SK-N-SH (cell line): ENCODE measurements at places on chromosomes 13 and 19. TPM values are rescaled to one million over a fixed set of nuclear protein-coding genes. Genes with fewer than 3 reads are reported as not detected.

The CD209 gene
- polyA plus RNA-seq = not detected in 2 replicates

The ARID3A gene
- polyA plus RNA-seq = 4.4 and 8.6 TPM in 2 replicates

DNA sequence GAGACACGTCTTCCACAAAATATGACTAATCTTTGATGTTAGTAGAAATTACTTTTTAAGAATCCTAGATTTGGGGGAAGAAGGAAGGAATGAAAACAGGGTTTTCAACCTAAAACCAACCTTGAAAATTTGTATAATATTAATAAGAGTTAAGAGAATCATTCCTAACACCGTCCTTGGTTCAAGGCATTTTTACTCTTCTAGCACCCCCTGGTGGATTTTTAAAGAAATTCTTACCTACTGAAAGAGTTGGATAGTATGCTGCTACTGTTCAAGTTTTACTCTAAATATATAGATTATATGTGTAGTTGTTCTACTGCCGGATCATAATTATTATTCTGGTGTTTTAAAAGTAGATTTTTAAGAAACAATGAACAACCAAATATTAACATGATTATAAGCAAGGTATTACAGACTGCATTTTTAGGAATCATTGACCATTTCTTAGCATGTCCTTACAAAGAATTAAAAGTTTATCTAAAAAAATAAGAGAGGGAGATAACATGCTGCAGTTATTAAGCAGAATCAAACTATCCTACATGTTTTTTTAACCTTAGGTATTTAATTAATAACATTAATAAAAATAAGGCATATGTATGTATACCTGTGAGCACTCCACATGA is 7.4 kb upstream of the SLITRK6 start:
- peak; percentile 17 for DNase-seq

- DNase-seq = no peak
These were observed 7.4 kb downstream of the BRD4 start for GRCh38 chr19:15324791-15325519.

DNA sequence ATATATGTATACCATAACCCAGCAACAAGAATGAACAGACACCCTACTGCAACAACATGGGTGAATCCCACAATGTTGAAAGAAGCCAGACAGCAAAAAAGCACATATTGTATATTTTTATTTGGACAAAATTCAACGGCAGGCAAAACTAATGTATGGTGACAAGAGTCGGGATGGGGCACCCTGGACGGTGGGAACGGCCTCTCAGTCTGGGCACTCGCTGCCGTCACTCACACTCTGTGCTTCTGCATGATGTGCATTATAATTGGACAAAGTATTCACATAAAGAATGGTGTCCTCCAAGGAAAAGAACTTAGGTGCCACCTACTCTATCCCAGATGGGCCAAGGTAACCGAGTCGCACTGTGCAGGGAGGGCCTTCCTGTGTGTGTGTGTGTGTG is 65.6 kb upstream of the F7 start:
- no peak for DNase-seq

GRCh38 chr19:47247308-47247990 is 8.9 kb upstream of the CCDC9 start:
- DNase-seq = peak; percentile 74

DNA sequence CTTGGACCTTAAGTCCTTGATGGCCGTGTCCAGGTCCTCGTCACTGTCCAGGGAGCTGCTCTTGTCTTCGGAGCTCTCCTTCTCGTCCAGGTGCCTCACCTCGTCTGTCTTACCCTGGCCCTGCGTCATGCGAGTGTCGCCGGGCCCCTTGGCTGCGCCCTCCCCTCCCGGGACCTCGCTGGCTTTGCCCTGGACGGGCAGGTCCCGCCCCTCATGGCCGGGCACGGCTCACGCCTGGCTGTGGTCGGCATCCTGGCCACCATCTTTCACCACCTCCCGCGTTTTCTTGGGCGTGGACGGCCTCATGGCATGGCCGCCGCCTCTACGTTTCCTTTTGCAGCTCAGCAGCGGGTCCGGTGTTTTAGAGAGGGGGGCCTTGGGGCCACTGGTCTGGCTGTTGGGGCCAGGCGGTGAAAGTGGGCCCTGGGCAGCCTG is 14.8 kb downstream of the RB1 start:
- DNase-seq = no peak

DNA sequence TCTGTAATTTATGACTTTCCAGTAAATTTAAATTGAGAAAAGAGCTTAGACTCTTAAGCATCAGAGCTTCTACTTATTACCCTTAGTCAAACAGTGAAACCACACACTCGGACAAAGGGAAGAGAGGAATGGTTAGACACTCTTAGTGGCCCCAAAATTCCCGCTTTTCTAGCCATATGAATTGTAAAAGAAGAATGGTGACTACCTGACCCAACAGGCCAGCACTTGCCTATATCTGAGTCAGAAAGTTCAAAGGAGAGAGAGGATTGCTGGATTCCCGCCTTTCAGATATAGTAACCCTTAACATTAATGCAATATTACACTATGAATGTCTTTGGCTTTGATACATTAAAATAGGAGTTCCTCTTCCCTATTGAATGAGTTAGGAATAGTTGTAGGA is 317.3 kb downstream of the PCDH17 start:
- DNase-seq = no peak

- peak; percentile 61 for DNase-seq
These were observed 2.1 kb downstream of the UNC13A start for GRCh38 chr19:17686023-17686521.

DNA sequence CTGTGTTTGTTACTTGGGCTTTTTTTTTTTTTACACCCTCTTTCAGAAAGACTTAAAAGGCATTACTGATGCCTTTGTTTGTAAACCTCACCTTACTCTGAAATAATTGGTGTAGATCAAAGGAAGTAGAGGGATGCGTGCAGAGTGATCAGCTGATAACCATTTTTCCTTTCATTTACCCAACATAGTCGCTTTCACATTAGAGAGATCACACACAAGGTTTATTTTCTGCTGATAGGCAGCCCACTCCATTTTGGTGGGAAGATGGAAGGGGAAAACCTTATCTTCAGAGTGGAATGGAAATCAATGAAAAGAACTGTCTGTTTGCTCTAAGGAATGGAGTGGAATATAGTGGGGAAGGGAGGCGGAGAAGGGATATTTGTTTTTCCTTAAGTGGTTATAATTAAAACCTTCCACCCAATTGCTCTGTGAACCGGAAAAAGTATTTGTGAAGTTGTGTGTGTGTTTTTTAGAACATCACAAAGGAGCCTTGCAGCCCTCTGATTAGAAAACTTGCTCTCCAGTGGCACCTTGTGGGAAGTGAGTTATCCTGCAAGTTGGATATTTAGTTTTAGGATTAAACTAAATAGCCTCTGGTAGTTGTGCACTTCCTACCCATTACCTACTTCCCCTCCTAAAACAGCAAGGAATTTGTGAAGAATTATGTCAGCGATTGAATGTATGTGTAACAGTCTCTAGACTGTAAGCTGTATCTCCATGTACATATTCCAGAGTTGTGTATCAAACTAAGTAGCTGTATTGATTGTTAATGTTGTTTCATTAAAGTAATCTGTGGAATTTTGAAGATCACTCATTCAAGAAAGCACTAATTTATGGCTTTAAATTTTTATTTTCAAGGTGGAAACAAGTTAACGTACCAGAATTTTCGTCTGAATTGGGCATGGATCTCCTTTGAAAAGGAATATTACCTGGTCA is 76.8 kb downstream of the FREM2 start:
- DNase-seq = peak; percentile 36

- no peak for DNase-seq
These were observed 63.1 kb downstream of the COG3 start for GRCh38 chr13:45527699-45528462.

- no peak for DNase-seq
These were observed 44.3 kb downstream of the NDFIP2 start for GRCh38 chr13:79525064-79525857.
